Lung (tissue), 17 donors: ENCODE measurements at places on chromosomes 3 and 15.

GRCh38 chr15:61390138-61390537, 161.0 kb upstream of the RORA start:
- DNase-seq = no peak

- DNase-seq = no peak
Measured at GRCh38 chr3:33773637-33774036, 24.8 kb upstream of the PDCD6IP start.

- no peak for DNase-seq
Measured at GRCh38 chr3:126065876-126066275, 18.0 kb downstream of the SLC41A3 start.

DNA sequence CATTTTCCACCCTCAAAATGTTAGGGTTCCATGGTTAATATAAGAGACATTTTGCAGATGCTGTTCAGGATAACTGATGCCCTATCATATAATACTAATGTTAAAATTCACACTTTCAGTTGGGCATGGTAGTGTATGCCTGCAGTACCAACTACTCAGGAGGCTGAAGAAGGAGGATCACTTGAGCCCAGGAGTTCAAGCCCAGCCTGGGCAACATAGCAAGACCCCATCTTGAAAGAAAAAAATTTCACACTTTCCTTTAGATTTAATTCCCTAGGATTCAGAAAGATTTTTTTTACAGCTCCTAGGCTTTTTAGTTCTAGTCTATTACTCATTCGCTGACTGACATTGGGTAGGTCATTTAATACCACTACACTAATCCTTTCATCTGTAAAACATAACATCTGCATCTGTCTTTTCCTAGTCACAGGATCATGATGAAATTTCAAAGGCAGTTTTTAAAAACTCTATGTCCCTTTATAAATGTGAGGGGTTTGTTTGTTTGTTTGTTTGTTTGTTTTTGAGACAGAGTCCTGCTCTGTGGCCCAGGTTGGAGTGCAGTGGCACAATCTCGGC, 103.7 kb downstream of the MYO5A start:
- DNase-seq = no peak

GRCh38 chr3:128378631-128379347, 87.9 kb downstream of the DNAJB8 start:
- peak; percentile 83 for DNase-seq

DNA sequence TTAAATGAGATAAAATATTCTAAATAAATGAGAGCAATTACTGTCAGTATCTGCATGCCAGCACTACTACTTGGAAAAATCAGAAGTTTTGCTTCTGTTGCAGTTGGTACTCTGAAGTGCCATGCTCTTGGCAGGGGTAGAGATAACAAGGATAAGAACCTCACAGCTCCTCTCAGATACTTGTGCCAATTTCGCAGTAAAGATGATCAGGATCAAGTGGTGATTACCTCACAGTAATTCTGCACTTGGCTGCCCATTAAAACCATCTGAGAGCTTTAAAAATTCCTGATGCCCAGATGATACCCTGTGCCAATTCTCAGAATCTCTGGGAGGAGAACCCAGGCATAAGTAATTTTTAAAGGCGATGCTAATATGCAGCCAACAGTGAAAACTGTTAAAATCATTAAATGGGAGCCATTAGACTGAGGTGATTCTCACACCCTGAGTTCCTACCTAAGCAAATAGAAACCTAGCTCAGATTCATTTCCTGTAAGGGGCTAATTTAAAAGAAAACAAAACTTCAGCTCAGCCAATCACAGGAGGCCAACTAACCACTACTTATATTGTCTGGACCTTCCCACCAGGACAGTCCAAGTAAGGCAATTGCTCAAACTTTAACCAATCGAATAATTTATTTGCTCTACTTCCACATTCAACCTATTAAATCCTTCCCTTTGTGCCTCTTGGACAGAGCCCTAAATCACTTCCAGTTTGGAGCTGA, 171.2 kb downstream of the KCNMB2 start:
- DNase-seq = no peak
